ENCODE measurements at places on chromosomes 2 and 18.

- no peak for DNase-seq
Observed at GRCh38 chr2:96783388-96783787, 22.7 kb downstream of the CNNM4 start.

DNA sequence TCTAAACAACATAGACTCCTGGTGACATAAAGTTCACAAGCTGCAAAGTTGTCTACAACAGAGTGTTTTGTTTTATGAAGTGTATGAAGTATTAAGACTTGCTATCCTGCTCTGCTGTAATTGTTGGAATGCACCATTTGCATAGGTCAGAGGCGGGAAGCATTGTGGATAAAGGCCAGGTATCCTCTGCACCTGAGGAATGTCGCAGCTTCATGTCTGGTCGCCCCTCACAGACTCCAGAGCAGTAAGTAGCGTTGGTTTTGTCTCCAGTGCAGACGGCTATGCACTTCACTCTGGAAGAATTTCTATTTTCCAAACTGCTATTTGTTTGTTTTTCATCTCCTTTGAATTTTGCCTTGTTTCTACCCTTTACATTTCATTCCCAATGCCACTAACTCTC lies 63.1 kb downstream of the UNC80 start:
- DNase-seq, result no peak

DNA sequence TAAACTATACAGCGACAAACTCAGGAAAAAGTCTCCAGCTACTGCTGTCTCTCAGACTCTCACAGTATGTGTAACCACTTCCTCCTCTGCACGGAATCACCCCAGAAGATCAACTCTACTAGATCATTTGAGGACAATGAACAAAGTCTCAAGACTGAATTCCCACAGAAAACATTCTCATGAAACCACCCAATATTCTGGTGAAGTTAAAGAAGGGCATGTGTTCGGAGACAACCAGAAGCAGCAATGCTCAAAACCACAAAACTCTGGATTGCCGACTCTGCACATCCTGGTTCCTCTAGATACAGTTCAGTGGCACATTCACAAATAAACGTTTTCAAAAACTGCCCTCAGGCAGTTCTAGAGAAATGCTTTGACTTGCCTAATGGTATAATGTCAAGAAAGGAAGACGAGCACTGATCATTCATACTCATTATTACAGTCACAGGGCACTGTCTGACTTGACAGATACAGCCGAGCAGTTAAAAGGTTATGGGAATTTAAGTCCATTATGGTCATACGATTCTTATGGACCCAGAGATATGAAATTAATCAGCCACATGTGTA lies 91.9 kb upstream of the STK17B start:
- DNase-seq, result no peak

- DNase-seq, result no peak
Observed at GRCh38 chr2:120638450-120638849, 97.2 kb upstream of the GLI2 start.

DNA sequence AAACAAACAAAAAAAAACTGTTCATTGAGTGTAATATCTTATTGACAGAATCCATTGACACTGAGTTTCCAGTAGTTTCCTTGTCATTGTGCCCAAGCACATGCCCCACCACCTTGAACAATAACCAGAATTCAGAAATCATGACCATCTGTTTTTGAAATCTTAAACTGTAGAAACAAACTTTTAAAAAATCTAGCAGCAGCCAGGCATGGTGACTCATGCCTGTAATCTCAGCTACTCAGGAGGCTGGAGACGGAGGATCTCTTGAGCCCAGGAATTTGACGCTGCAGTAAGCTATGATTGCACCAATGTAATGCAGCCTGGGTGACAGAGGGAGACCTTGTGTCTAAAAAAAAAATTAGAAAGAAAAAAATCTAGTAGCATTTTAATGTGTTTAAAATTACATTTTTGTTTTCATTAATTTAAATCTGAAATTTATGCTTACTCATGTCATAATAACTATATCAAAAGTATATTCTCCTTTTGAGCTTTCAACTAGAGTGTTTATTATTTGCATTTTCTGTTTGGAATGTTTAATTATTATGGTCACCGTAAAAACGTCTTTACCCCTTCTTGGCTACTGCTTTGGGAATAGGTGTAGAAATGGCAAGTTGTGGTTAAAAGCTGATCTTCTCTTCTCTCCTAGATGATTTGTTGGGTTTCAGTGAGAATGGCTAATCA lies 25.2 kb upstream of the STON1 start:
- DNase-seq, result no peak

DNA sequence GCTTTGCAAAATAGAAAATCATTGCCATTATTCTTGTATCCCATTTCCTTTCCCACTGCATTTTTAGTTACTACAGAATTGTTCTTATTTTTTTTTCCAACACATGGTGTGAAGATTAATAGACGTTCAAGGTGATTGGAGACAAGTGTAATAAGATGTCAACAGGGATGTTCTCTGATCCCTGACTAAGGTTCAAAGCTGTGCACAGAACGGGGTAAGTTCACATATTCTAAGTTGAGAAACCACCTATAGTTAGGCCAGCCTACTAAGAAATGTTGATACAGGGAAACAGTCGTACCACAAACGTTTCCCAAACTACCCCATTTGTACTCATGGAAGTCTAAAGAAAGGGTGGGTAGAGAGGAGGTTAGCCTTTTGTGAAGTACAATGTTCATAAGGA lies 6.4 kb upstream of the TMEM17 start:
- DNase-seq, result no peak

DNA sequence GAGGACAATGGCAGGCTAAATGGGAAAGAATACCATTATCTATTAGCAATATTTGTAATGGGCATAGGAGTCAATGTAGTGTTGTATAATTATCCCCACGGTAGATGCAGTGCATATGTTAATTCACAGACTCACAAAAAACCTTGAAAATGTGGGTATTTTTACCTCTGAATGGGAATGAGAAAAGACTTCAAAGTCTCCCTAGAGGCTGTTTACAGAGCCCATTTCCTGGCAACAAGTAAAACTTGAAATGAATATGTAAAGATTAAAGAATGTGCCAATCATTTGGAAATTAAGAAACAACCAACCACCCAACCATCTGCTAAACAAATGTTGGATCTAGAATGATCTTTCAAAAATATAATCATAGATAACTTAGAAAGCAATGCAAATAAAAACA lies 27.1 kb downstream of the TRPM8 start:
- DNase-seq, result no peak

All from HS-5 (cell line).